ENCODE measurements at places on chromosomes 1 and 21.

GRCh38 chr1:1087351-1088028, 13.4 kb upstream of the RNF223 start:
- no peak for DNase-seq

- no peak for DNase-seq
Measured at GRCh38 chr21:33916200-33916567, 580 bp upstream of the ATP5PO start.

DNA sequence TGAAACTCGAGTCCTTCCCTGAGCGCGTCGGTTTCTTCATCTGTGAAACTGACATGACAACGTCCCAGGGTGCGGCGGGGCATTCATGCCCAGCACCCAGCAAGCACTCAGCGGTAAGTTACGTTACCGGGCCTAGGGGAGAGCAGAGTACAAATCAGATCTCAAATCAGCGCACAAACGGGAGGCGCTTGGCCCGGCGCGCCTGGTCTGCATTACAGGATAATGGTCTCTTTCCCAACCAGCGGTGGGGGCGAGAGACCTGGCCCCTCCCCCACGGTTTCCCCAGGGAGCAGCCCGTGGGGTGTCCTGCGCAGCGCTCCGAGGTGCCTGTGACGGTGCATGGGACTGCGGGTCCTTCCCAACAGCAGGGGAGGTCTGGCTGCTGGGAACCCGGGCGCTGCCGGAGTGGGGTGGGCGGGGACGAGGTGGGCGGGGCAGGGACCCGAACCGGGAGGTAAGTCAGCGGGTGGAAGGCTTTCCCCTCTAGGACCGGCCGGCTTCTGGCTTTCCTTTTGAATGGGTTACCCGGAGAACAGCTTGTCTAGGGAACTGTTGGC, 1.0 kb downstream of the TMEM51 start:
- DNase-seq = no peak

DNA sequence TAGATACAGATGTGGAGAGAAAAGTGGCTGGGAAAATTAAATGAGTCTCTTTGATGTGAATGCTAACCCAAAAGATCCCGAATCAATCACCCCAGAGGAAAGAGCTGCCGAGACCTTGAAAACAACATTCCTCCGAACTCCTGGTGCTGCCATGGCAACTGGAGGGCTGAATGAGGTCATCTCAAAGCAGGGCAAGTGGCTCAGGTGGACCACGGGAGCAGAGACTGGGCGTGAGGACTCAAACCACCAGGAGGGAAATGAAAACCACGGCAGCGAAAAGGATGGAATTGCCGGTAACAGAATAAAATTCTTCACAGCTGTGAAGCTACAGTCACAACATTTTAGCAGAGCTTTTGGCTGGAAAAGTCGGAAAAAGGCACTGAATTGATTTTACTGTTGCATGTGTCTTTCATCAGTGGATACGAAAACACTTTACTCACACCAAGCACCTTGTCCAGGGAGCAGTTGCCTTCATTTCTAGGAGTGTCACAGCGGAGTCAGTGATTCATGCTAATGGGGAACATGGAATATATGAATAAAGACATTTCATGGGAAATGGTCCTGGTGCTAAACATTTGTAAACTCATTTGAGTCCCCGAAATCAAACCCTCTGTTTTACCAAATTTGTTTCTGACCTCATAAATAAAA, 23.2 kb upstream of the BECN2 start:
- no peak for DNase-seq

DNA sequence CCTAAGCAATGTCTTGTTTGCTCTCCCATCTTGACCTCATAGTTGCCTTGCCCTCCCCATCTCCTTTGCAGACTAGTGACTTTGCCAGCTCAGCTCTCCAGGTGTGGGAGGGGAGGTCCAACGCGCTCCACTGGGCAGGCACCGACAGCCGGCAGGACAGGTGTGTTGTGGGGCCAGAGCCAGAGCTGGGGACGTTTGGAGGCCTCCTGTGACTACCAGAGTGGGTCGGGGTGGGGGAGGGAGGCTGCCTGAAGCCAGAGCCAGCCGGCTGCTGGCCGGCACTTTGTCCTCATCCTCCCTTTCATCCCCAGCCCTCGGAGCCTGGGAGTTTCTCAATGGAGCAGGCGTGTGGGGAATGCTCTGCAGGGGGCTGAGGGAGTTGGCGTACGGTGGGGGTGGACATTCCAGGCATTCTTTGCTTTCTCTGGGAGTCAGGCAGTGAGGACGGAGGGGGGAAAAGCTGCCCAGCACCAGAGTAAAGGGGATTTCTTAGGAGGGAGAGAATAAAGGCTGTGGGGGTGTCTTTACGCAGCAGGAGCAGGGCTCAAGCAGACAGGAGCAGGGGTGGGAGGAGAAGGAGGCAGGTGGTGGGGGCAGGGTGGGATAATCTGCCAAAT, 20.2 kb downstream of the NUAK2 start:
- peak; percentile 22 for DNase-seq

- no peak for DNase-seq
Measured at GRCh38 chr1:44808938-44809917, 905 bp downstream of the BTBD19 start.

DNA sequence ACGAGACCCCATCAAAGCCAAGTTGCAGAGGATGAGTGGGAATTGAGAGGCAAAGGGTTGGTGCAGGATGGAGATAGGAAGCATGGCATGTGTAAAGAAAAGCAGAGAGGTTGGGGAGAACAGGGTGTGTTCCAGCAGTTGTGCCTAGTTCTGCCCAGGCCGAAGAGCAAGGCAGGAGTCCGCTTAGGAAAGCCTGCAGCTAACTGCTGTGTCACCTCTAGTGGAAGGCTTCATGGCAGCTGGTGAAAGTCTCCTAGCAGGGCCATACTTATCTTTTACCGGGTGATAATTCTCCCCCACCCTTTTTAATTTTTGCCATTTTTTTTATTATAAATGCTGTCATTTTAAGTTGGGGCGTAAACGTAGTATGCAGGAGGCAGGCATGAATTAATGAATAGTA, 93.6 kb downstream of the NFIA start:
- DNase-seq = no peak

DNA sequence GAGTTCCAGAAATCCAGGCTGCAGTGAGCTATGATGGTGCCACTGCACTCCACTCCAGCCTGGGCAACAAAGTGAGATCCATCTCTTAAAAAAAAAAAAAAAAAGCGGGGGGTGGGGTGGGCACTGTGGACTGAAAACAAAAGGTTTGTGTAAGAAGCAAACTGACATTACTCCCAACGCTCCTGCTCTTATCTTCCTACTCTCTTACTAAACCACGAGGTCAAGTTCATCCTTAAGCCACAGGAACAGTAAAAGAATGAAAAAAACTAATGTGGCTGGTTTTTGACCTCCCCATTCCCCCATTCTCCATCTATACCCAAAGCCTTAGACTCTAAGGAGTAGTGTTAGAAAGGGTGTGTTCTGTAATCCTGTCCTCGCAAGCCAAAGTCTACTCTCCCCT, 30.8 kb downstream of the TFAP2E start:
- no peak for DNase-seq

GRCh38 chr1:33429856-33430691, 821 bp downstream of the PHC2 start:
- no peak for DNase-seq

DNA sequence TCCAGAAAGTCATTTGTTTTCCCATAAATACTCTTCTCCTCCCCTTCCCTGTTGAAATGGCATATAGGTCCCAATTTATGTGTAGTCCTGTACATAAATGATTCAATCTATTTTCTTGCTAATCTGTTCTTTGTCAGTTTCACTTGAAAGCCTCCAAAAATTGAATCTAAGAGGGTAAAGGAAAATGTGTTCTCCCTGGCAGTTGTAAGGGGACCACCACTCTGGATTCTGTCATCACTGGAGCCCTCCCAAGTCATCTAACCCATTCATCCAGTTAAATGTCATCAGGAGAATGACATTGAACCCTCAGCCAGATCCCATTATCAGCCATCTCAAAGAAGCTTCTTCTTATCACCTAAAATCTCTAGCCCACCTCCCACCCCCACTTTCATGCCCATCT, 35.0 kb upstream of the RNF2 start:
- DNase-seq = no peak

GRCh38 chr1:206826394-206826793, 39.0 kb upstream of the IL20 start:
- DNase-seq = no peak

GRCh38 chr1:219352961-219353651, 179.4 kb downstream of the LYPLAL1 start:
- DNase-seq = no peak

- no peak for DNase-seq
Measured at GRCh38 chr1:205710201-205711062, 30.1 kb upstream of the SLC45A3 start.

GRCh38 chr1:227299241-227299627, 19.1 kb downstream of the CDC42BPA start:
- no peak for DNase-seq

DNA sequence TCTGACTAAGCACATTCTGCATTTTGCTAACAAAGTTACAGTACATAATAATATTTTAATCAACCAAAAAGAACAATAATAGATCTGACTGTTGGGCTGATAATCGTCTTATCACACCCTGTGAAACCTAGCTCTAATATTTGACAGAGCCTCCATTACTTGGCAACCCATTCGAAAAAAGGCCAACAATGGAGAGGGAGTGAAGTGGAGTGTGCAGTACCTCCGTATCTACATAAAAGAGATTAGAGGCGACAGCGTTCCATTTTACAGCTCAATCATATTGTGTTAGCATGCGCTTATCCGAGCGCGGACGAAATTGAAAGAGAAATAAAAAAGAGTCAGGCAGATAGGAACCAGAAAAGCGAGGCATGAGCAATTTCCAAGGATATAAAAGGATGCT, 137.3 kb upstream of the USH2A start:
- DNase-seq = no peak

DNA sequence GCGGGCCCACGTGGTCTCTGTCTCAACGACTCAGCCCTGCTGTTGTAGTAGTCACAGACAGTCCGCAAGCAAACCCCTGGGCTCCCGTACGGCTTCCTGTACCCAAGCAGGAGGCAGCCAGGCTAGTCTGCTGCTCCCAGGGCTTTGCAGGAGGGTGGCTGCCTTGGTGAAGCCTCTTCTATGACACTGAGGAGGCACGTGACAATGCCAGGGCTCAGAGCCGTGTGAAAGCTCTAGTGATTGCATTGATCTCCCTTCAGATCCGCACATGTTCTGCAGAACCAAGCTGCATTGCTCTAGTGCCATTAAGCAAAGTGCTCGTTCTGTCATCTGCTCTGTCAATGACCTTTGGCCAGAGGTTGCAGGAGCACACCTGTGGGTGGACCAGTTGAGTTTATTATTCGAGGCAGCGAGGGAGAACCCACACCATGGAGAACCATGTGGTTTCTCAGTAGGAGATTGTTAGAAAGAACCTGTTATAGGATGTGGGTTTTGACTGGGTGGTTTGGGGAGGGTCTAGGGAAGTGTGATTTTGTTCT, 18.0 kb downstream of the UMODL1 start:
- DNase-seq = no peak

DNA sequence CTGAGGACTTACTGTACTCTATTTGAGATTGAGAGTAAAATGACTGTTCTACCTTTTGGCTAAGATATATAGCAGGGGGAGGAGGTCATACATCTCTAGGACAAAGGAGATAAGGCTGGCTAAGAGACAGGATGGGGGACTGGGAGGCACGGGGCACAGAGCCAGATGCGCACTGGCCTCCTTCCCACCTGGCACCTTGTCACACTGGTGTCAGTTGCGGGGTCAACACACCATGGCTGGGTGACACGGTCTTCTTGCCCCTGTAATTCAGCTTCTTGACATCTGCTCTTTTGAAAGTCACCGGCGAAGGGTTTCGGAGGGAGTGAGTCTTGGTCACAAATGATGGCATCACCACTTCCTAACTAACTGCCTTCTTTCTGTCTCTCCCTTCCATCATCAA, 177.3 kb downstream of the ZSCAN20 start:
- no peak for DNase-seq

DNA sequence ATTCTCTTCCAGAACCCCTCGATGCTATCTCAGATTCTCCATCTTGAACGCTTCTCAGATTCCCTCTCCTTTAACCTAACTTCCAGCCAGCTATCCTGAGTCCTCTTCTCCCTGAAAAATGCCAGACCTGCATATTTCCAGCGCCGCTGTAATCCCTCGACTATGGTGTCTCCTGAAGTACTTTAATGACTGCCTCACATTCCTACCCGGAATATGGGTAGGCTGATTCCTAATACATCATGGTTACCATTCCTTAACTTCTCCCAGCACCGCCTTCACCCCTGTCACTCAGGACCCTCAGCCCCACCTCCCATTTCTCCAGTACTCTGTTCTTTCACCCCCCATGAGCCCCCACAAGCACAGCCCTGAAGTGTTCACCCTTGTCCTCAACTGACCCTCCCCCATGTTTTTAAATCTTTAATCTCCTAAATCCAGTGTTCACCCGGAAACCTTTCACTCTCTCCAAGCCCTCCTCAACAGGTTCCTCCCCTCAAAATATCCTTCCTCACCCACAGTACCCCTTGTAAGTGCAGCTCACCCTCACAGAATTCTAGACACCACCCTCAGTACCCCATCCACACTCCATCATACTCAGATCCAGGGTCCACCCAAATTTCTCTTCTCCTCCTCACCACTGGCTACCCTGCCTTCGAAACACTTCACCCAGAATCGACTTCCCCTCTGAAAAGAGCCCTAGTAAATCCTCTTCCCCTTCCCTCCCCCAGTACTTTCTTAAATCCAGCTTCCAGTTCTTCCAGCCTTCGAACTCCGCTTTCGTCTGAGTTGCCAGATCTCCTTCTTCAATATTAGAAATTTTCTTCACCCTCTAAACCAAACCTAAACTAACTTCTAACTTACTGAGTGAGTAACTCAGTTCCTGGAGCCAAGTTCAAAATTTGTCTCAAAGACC, 922 bp downstream of the CPT2 start:
- DNase-seq = no peak

DNA sequence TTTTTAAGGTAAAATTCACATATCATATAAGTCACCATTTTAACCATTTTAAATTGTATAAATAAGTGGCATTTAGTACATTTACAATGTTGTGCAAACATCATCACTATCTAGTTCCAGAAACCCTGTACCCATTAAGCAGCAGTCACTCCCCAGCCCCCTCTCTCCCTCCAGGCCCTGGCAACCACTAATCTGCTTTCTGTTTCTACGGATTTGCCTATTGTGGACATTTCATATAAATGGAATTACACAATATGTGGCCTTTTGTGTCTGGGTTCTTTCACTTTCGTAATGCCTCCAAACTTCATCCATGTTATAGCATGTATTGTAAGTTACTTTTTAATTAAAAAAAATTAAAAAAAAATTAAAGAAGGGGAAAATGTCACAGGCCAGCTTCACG, 58.0 kb upstream of the RAB3GAP2 start:
- DNase-seq = no peak

DNA sequence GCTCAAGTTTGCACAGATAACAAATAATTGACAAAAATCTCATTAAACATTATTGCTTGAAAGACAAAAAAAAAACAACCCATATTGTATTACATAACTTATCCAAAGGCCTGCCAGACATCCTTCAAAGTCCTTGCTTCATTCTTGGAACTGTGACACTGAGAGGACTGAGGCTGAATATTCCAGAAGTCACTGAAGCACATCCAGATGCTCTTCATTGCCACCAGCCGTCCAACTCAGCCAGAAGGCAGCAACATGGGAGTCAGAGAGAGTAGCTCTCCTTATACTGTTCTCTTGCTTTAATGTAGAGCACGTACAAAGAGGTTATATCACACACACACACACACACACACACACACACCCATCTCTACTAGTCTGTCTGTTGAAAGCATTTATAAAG, 755.0 kb downstream of the LTN1 start:
- DNase-seq = no peak

- peak; percentile 23 for DNase-seq
Measured at GRCh38 chr1:94873520-94874351, 53.2 kb downstream of the CNN3 start.
